Stromal cell of bone marrow (primary cell): ENCODE measurements at places on chromosomes 1 and 21.

DNA sequence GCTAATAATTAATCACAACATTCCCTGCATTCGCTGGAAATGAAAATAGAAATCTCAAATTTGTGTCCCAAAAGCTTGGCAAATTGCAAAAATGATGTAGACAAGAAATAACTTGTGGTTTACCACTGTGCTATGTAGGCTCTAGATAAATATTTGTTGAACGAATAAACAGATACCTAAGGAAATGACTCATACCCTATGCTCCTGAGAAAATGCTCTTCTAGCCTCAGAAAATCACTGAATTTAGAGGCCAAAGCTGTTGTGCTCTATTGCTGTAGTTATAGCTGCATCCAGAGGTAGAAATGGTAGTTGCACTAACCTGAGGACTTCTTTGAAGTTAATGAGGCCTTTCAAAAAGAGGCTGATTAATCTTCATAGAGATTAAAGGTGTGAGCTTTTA lies 142.0 kb upstream of the ZNHIT6 start:
- peak; percentile 59 for DNase-seq

- no peak for DNase-seq
Observed at GRCh38 chr1:109879881-109880525, 30.6 kb upstream of the CSF1 start.

- no peak for DNase-seq
Observed at GRCh38 chr1:185860859-185861258, 126.7 kb downstream of the HMCN1 start.

GRCh38 chr1:116902027-116902426 lies 7.7 kb upstream of the PTGFRN start:
- no peak for DNase-seq

GRCh38 chr1:30321996-30322858 lies 401.2 kb downstream of the MATN1 start:
- no peak for DNase-seq

- no peak for DNase-seq
Observed at GRCh38 chr1:9882296-9882944, 27.6 kb downstream of the CTNNBIP1 start.

GRCh38 chr21:32543975-32544374 lies 41.3 kb downstream of the TCP10L start:
- no peak for DNase-seq

GRCh38 chr1:216476341-216476740 lies 53.1 kb upstream of the USH2A start:
- no peak for DNase-seq

GRCh38 chr21:46149205-46149901 lies 6.0 kb downstream of the FTCD start:
- no peak for DNase-seq

GRCh38 chr1:36109041-36109679 lies 15.9 kb downstream of the COL8A2 start:
- DNase-seq = peak; percentile 49

DNA sequence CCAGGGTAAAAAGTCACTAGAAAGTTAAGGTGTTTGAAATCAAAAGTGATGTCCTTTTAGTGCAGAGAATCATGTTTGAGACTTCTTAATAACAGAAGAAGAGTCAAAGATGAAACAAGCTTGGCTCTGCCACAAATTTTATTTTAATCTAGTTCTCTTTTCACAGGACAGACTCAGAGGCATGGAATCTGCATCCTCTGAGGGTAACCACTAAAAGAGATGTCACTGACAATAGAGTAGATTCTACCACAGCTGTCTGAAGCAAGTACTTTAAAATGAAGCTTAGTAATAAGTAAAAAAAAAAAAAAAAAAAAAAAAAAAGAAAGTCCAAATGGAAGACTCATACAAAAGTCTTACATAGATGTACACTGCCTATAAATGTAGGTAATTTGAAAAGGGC lies 519.7 kb upstream of the PRMT6 start:
- peak; percentile 38 for DNase-seq

DNA sequence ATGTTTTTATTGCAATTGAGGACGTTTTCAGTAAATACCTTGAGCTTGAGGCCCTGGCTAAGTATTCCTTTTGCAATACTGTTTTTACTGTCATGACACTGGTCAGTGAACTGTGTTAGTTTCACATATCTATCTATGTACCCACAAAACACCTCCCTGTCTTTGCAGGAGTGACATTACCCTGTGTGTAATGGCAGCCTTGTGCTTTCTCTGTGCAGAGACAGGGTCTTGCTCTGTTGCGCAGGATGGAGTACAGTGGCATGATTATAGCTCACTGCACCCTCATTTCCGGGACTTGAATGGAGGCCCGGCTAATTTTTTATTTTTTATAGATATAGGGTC lies 8.9 kb downstream of the YBX1 start:
- DNase-seq = no peak

DNA sequence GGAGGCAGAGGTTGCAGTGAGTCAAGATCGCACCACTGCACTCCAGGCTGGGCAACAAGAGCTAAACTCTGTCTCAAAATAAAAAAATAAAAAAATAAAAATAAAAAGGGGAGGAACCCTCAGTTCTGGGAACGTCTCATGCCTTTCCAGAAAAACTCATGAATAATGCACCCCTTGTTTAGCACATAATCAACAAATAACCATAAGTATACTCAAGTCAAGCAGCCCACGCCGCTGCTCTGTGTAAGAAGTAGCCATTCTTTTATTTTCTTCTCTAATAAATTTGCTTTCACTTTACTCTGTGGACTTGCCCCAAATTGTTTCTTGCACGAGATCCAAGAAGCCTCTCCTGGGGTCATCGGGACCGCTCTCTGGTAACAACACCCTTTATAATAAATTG lies 14.5 kb upstream of the ACTA1 start:
- DNase-seq = no peak

GRCh38 chr1:89820422-89821321 lies at the start of gene LRRC8D:
TSS of gene LRRC8D (plus strand) at chr1:89821032. CDS start at chr1:89933069, 112,037 bp downstream.
- DNase-seq = no peak

GRCh38 chr21:16534408-16535101 lies 804.8 kb downstream of the USP25 start:
- peak; percentile 69 for DNase-seq

DNA sequence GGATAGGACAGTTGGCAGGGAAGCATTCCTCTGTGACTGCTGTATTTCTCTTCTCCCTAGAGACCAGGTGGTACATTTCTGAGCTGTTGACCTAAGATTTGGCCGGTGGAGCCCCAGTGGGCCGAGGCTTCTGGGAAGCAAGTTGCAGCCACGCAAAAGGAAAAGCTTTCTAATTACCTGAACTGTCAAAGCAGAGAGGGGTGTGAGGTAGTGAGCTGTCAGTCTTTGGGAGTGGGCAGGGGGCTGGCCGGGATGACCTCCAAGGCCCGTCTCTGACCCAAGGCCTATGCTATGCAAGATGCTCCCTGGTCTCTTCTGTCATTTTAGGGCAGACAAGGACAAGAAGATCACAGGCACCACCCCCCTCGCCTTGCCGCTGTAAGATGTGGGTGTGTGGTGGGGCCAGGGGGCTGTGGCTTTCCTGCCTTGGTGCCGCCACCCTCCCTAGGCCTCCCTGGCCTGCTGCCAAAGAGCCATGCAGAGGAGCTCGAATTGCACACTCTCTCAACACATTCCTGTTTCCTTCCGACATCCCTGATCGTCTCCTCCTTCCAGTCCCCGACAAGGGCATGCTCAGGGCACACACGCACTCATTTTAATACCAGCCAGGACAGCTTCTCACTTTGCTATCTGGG lies 7.7 kb downstream of the PADI1 start:
- no peak for DNase-seq

DNA sequence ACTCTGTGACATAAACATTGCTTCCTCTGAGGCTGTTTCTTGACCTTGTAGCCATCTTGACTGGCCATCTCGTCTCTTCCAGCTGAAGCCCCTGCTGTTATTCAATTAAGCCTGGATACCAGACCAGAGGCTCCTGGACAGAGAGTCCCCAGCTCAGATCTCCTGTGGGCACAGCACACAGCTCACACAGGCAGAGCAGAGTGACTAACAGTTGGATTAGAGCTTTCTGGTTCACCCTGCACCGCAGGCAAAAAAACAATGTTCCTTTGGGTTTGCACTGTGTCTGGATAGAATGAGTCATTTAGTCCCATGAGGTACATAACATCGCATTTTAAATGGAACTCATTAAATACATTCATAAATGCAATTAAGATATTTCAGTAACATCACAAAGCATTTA lies 33.4 kb upstream of the USH2A start:
- DNase-seq = peak; percentile 53
